ENCODE measurements at places on chromosomes 7 and 10.

GRCh38 chr10:48759113-48759901 lies 74.6 kb downstream of the WDFY4 start:
- no peak for DNase-seq

DNA sequence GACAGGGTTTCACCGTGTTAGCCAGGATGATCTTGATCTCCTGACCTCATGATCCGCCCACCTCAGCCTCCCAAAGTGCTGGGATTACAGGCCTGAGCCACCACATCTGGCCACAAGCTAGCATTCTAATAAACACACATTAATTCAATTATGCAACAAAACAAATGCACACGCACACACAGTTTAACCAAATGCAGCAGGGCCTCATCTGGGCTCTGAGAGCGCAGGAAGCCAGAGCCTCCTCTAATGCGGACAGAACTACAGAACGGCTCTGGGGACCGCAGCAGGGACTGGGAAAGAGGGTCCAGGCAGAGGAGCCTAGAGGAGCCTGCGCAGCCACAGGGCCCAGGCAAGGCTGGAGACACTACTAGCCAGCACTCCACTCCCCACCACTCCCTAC lies 3.8 kb downstream of the MAD1L1 start:
- no peak for DNase-seq

DNA sequence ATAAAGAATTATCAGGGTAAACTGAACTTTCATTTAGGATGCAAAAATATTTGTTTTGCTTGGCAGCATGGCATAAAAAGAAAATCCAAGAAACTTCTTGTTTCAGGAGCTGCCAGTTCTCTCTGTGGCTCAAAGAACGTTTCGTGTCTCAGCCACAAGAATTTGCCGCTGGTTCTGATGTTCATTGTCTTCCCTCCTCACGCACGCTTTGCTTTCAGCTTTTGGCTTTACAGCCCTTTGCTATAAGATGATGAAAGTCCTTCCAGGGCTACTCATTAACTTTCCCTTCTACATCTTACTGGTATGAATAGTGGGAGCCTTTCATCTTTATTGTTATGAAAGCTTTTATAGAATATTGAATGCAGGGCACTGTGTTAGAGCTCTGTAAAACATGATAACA lies 124.7 kb downstream of the BICC1 start:
- DNase-seq, result no peak

- peak; percentile 72 for DNase-seq
Observed at GRCh38 chr7:116671681-116672595, at the start of gene MET. TSS of gene MET (plus strand) at chr7:116672196. CDS start at chr7:116699085, 26,889 bp downstream.

GRCh38 chr10:25701652-25702051 lies 232.4 kb upstream of the MYO3A start:
- DNase-seq, result no peak

GRCh38 chr7:135793841-135794240 lies 45.2 kb upstream of the FAM180A start:
- DNase-seq, result no peak

GRCh38 chr7:132641238-132641637 lies 65.0 kb upstream of the PLXNA4 start:
- DNase-seq, result no peak

DNA sequence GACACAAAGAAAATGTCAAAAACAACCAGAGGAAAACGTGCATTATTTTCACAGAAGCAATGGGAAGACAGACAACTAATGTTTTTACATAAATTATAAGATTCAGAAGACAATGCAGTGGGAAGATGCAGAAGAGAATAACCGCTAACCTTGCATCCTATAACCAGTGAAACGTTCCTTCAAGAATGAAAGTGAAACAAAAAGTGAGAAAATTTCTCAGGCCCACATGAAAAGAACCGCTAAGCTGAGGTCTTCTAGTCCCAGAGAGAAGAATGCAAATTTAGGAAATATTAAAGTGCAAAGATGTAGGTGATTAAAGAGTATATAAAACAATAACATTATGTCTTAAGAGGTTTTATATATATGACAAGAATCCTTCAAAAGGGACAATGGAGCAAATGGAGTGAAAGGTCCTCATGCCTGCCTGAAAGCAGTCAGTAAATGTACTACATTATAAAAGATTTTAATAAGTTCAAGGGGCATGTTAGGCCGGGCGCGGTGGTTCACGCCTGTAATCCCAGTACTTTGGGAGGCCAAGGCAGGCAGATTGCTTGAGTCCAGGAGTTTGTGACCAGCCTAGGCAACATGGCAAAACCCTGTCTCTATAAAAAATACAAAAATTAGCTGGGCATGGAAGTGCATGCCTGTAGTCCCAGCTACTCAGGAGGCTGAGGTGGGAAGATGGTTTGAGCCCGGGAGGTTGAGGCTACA lies 43.1 kb upstream of the DDC start:
- DNase-seq, result no peak

- DNase-seq, result no peak
Observed at GRCh38 chr7:116150588-116150987, 59.8 kb upstream of the TES start.

DNA sequence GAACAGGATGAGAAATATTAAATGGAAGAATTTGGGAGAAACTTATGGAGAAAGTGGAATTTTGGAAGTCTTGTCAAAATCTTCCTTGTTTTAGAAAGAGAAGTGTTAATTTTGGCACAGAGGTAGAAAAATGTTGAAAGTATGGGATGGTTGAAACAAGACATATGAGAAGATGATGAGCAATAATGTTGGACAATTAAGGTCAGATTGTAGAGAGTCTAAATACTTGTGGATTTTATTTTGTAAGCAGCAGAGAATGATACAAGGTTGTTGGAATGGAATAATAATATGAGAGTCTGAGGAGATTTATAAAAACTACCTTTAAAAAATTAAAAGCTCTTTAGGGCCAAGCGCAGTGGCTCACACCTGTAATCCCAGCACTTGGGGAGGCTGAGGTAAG lies 34.6 kb downstream of the PHTF2 start:
- DNase-seq, result no peak

DNA sequence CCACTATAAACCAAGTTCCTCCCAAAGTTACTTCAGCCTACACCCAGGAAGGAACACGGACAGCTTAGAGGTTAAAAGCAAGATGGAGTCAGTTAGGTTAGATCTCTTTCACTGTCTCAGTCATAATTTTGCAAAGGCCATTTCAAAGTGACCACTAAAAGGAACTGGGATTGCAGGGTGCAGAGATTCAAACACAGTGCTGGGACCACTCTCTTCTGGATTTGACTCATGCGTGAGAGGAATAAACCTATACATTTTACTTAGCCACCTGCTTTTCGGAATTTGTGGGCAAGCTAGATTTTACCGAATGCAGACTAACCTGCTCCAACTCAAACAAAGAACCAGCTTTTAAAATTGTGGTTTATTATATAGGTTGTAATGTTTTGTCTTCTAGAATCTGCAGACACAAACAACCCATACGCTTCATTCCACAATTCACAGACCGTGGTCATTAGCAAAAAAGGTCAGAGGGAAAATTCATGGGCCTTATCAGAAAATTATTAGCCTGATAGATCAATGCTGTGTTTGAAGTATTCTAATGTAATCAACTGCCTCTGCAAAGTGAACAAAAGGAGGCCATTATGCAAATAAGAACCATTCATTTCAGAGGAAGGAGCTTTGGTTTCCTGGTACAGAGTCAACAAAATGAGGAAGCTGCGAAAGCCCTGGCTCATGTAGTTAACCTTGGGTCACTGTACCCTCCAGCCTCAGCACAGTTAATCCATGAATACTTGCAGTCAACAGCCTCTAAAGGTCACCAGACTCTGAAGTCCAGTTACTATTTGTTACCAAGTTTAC lies 342.7 kb upstream of the KLF6 start:
- DNase-seq, result no peak

DNA sequence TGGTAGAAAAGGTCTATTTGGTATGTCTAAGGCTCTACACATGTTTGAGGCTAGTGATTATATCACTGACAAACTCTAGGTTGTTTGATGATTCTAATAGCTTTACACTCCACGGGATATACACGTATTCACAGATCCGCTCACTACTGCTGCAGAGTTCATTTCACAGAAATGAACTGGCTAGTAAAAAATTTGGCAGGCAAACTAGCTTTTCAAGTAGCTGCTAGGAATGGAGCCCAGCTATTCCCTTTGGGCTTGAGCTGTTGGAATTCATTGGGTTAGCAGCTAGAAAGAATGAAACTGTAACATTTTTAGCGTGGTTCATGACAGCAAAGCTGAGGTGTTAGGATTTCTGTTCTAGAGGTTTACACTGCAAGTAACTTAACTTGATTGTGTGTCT lies 37.6 kb downstream of the R3HCC1L start:
- no peak for DNase-seq

DNA sequence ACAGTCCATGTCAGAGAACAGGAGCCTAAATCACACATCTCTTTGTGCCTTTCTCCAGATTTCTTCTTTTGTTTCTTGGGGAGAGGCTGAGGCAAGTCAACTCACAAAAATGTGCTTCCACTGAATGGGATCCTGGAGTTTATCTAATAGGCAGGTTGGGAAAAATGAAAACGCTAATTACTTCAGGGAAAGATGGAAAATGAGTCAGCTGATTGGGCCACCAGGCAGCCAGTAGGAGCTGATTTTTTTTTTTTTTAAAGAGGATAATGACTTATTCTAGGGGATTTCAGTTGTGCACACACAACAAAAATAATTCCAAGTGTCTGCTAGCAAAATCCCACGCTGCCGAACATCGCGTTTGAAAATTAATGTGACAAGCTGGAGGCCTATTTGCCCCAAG lies 412.8 kb upstream of the ZMIZ1 start:
- DNase-seq, result no peak

- no peak for DNase-seq
Observed at GRCh38 chr7:15096853-15097252, 194.3 kb upstream of the DGKB start.

DNA sequence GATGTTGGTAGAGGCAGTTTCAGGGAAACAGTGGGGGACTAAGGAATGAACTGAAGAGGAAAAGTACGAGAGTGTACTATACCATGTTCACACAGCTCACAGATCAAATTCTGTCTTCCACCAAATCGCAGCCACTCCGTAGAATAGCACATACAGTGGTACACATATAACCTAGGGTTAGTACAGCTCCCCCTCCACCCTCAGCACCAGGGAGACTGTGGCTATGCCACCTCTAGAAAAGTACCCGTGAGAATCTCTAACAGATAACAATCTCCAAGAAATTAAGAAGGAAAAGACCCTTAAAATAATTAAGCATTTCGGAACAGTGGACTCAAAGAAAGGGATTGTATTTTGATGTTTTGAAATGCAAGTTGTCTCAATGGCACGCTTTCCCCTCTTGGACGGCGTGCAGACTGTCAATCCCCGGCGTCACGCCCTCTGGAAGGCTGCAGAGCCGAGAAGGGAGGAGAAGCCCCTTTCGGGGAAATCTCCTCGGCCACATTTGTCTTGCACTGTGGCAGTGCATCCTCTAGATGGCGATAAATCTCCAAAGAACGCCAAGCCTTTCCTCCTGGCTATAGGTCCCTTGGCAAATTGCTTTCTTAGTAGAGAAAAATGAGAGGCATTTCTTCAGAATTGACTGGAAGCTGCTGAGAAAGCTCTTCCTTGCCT lies 345.0 kb downstream of the REEP3 start:
- peak; percentile 65 for DNase-seq

GRCh38 chr7:140631602-140632001 lies 9.0 kb downstream of the DENND2A start:
- DNase-seq, result no peak

DNA sequence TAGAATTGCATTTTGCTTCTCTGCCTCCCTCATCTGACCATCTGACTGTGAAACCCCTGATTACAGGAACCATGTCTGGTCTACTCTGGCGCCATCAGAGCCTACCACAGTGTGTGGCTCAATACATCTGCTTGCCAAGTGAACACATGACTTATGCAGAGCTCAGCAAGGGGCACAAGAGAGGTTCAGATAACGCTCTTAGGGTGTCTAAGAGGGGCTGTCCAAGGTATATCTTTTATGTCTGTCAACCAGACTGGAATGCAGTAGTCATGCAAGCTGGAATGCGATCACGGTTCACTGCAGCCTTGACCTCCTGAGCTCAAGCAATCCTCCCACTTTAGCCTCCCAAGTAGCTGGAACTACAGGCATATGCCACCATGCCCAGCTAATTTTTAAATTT lies 10.3 kb upstream of the RRP12 start:
- no peak for DNase-seq

GRCh38 chr7:114818501-114818900 lies 103.4 kb upstream of the MDFIC start:
- peak; percentile 40 for DNase-seq
